Right hindlimb (tissue), 1 donor: ENCODE measurements at places on chromosomes 1 and 21.

DNA sequence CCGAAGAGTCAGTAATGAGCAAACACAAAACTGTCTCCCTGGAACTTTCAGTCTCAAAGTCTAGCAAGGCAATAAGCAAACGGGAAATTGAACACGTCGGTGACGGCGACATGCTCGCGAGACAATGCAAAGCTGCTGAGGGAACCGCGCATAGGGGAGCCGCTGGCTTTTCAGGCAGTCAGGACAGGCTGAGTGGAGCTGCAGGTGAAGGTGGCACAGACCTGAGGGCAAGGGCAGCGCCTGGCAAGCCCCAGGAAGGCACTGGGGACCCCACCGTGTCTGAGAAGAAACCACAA is 4.9 kb downstream of the INTS11 start:
- no peak for DNase-seq

DNA sequence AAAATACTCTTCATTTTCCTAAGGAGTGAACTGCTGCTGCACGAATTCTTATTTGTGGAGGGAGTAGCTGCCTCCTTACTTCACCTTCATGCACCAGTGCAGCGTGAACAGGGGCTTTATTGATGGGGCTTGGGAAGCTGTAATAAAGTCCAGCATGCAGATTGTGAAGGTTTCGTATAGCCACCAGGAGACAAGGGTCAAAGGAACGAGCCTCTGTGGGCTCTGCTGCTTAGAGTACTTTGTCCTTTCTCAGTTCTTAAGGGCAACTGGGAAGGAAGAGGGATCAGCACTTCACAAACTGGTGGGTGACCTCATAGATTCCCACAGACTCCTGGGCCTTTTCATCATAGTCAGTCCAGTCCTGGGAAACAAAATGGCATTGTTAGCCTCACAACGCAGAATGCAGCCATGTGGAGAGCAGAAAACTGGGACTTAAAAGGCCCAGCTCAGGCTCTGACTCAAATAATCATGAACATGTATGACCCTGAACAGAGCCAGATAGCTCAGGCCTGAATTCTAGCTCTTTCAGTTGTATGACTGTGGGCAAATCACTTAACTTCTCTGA is 6.0 kb downstream of the CZIB start:
- DNase-seq = no peak

DNA sequence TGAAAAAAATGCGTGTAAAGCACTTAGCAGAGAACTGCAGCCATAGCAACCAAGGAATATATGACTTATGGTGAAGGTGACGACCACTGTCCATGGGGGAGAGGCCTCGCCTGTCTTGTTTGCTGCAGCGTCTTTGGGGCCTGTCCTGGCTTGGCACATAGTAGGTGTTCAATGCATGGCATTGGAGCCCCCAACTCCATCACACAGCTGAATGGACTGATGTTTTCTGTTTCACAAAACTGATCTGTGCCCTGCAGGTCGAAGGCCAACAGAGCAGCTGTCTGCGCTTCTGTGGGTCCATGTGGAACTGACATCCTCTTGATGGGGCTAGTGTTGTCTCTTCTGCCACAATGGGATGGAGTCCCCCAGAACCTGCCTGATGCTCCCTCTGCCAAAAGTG is 296.0 kb downstream of the PTPRU start:
- no peak for DNase-seq

DNA sequence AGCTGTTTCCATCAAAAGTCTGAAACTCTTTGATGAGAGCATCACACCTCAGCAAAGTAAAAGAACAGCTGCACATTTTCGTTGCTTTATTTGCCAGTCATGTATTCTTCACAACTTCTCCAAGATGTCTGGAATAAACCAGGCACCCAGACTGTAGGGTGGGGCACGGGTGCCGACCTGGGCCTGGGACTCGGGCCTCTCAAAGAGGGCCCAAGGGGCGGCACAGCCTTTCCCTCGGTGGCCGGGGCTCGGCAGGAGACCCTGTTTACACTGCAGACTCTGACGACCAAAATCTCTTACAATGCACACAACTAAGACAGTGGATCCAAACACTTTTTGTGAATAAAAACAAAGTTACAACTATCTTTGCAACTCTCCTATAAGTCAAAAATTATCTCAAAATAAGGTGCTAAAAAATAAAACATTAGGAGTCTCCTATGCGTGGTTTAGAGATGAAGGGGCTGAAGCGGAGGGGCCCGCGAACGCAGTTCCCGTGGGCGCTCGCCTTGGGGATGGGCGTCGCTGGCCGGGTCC is 696 bp downstream of the LSS start:
- no peak for DNase-seq

DNA sequence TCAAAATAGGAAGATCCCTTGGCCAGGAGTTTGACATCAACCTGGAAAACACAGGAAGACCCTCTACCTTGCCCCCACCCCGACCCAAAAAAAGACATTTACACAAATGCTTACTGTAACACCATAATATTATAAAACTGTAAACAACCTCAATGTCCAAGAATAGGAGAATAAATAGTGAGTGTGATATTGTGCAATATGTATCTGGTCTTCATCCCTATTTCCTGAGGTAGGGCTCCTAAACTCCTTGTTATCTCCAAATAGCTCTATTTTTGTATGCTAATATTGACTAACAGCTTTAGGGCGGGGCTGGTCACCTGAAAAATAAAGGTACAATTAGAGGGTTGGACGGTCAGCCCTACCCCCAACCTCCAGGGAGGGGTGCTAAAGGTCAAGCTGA is 23.5 kb downstream of the RSBN1 start:
- no peak for DNase-seq

GRCh38 chr1:44696101-44696500 is 21.6 kb downstream of the ARMH1 start:
- no peak for DNase-seq

DNA sequence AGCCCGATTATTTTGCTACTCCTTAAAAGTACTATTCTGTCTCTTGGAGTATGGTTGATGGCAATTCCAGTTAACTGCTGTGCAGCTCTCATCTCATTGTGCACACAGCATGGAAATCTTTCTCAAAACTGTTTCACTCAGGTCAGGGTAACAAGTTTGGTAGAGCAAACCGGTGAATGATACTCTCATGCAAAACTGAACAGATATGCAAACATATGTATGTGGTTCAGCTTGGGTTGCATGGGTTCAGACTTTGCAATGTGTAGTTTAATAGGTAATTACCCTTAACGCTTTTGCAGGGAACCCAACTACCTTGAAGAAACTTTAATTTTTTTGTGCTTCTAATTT is 2.2 kb downstream of the GADD45A start:
- DNase-seq = no peak

GRCh38 chr1:223717695-223718363 is 5.5 kb downstream of the CAPN2 start:
- DNase-seq = no peak

- DNase-seq = no peak
Measured at GRCh38 chr1:153536671-153537375, 1.0 kb upstream of the S100A6 start.

DNA sequence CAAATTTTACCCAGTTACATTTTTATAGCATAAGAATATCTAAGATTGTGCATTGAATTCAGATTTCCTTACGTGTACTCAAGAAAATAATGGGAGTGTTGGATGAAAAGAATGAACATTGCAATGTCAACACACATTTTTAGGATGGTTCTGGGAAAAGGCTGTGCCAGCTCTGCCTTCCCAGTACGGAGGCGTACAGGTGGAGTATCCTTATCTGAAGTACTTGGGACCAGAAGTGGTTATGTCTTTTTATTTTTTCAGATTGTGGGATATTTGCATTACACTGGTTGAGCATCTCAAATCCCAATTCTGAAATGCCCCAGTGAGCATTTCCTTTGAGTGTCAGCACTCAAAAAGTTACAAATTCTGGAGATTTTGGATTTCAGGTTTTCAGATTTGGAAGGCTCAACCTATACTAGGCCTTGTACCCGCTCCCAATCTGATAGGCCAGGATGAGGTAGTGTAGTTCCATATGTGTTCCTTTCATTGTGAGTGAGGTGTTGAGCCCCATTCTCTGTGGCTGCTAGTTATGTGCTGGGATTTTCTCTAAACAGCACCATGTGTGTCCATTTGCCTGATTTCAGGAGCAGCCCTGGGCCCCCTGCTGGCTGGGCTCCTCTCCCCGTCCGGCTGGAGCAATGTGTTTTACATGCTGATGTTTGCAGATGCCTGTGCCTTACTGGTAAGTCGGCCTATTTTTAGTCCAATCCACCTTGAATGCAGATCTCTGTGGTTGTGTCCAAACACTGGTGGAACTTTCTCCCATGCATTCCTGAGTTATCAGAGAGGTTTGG is 60.8 kb downstream of the SLC37A1 start:
- DNase-seq = peak; percentile 52

DNA sequence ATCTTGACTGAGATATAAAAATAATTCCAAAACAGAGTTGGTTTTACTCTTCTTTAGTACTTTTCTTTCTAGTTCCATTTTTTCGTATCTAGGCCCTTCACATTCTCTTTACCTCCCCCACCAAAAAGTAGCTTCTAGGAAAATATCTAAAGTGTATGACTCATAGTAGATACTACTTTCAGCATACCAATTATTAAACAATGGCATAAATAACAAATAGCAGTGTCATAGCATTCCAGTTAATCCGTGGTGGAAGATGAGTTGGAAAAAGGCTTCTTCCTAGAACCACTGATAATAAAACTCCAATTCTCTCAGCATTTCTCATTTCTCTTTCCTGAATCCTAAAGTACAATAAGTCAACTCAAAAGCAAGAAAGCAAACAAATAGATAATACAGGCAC is 859.0 kb upstream of the B3GALT2 start:
- no peak for DNase-seq

DNA sequence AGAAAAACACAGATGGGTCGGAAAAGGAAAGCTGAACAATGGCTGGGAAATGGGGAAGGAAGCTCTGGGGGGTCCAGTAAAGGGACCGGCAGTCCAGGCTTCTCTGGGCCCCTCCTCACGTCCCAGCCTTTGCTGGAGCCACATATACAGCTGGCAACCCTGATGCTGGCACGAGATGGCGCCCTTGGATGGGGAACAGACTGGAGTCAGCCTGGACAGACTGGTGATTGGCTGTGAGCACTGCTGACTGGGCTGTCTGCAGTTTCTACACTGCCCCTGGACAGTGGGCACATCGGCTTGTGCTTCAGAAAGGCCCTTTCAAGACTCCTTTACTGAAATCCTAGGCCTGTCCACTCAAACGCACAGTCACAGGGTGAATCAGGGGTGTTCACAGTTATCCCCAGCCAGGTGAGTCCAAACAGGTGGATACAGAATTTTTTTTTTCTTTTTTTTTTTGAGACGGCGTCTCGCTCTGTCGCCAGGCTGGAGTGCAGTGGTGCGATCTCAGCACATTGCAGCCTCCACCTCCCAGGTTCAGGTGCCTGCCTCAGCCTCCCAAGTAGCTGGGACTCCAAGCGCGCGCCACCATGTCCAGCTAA is 31.1 kb upstream of the ZBTB40 start:
- peak; percentile 77 for DNase-seq
